ENCODE measurements at places on chromosomes 11 and 22.

GRCh38 chr11:128365044-128365443 lies 222.3 kb downstream of the ETS1 start:
- DNase-seq: no peak

GRCh38 chr11:8321876-8322275 lies 58.2 kb upstream of the LMO1 start:
- DNase-seq: no peak

- DNase-seq: no peak
Observed at GRCh38 chr11:121829159-121829643, 286.8 kb downstream of the BLID start.

DNA sequence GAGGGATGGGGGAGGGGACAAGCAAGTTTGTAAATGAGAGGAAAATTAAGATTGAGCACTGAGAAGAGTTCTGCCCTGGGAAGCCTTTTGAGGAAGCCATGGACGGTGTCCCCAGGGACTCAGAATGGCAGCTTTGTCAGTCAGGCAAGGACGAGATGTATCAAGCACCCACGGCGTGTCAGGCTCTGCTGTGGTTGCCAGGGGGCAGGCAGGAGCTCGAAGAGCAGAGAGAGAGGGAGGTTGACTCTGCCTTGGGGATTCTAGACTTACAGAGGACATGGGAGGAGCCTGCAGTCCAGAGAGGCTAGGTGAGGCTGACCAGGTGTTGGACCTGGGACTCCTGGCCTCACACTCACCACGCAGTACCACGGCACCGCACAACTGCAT lies 29.1 kb upstream of the SYT7 start:
- no peak for DNase-seq

- no peak for DNase-seq
Observed at GRCh38 chr22:50150161-50151129, 20.1 kb upstream of the PANX2 start.

DNA sequence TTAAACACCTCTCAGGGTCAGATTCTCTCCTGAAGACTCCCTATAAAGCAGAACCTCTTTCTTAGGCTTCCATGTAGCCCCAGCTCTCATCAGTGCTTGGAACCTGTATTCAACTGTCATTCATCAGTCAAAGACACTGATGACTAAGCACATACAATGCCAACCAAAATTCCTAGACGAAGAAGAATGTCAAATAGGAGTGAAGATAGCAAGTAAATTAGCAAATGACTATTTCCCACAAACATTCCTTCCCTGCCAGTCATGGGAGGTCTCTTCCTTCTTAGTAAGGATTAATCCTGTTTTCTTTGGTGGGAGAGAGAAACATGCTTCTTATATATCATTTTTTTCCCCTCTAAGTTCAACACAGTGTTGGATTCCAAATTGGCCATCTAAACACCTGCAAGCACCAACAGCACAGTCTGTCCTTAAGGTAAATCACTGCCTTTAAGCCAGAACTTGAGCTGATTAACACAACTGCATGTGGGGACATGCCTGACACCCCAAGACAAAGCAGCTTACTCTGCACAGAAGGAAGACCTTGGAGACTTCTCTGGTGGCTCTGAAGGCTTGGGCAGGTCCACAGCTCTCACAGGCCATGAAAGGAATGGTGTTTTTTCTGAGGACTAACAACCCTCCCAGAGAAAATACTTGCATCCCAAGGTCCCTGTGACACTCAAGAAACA lies 47.5 kb upstream of the ME3 start:
- no peak for DNase-seq

GRCh38 chr11:16512198-16512898 lies 156.0 kb upstream of the SOX6 start:
- no peak for DNase-seq

Measured in activated CD4-positive, CD25-positive, alpha-beta regulatory T cell treated with anti-CD3 and anti-CD28 coated beads, Interleukin-2, amount 50 U/mL, for 16 hours (primary cell).